ENCODE measurements at places on chromosomes 12 and 14. TPM values are rescaled to one million over a fixed set of nuclear protein-coding genes. Genes with fewer than 3 reads are reported as not detected.

DNA sequence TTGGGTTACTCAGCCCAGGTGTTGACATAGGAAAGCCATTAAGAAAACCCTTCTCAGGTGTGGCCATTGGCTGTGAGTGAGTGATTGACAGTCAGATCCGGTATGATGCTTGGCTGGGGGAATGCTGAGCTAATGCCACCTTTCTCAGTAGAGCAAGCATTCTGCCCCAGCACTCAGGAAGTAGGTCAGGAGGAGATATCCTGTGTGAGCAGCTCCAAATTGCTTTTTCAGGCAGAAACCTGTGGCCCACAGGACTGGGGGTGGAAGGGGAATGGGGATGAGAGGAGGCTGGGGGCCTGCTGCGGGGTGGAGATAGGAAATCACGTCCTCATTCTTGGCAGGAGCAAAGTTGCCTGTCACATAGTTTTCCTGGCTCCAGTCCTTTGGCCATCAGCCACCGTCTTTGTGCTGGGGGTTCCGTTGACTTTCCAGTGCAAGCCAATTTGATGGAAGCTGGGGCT lies 55.7 kb downstream of the NINJ2 start:
- no peak for DNase-seq
- peaks cover 24% of the 10 kb centered on the region for H3K4me1 ChIP-seq
- no peaks in the 10 kb centered on the region for H3K36me3 ChIP-seq
- no peak overlapping the region for H3K27ac ChIP-seq
- H3K27me3 ChIP-seq, result no peaks in the 10 kb centered on the region
- H3K4me3 ChIP-seq, result no peak overlapping the region

DNA sequence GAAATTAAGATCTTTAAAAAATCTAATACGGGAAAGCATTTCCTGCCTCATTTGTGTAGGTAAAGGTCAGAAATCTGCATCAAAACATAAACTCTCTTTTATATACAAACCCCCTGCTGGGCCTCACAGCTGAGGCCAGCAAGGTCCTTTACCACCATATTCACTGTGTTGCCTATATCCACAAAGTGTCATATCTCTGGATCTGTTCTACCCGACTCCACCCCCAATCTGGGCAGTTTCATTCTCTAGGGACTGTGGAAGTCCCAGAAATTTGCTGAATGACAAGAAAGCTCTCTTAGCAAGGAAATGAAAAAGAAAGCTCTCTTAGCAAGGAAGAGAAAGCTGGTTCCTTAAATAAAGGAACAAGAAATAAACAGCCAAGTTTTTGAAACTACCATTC lies 301.7 kb downstream of the KCNH5 start:
- H3K27me3 ChIP-seq, result no peaks in the 10 kb centered on the region
- DNase-seq, result no peak
- no peak overlapping the region for H3K4me3 ChIP-seq
- no peaks in the 10 kb centered on the region for H3K4me1 ChIP-seq
- no peaks in the 10 kb centered on the region for H3K36me3 ChIP-seq

GRCh38 chr12:22494319-22494718 lies 50.0 kb downstream of the C2CD5 start:
- H3K4me1 ChIP-seq, result no peaks in the 10 kb centered on the region
- H3K36me3 ChIP-seq, result peaks cover 31% of the 10 kb centered on the region
- no peak for DNase-seq
- H3K4me3 ChIP-seq, result no peak overlapping the region
- H3K27ac ChIP-seq, result no peak overlapping the region

DNA sequence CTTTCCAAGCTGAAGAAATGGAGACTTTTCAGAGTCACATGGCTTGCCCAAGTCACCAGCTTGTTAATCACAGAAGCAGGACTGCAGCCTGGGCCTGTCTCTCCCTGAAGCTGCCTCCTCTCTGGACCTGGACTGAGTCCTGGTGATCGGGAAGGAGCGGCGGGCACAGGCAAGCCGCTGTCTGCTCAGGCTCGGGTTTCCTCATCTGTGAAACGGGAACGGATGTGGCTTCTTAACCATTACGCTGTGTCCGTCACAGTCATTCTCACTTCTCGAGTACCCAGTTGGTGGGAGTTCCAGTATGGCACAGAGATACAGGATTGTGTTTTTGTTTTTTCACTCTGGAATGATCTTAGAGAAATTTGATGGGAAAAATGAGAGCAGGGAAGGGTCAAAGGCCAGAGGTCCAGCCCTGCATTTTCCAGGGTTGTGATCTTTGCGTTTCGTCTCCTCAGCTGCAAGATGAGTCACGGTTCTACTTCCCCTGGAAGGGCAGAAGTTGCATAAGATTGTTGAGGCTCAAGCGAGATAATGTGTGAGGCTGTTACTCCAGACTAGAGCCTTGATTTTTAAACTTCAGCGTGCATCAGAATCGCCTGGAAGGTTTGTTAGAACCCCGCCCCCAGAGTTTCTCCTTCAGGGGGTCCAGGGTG lies 7.6 kb upstream of the LRTM2 start:
- DNase-seq, result no peak
- H3K4me1 ChIP-seq, result peaks cover 6% of the 10 kb centered on the region
- H3K4me3 ChIP-seq, result no peak overlapping the region
- H3K27ac ChIP-seq, result peak overlapping the region; percentile 70

- H3K27ac ChIP-seq, result peak overlapping the region; percentile 94
- peaks cover 19% of the 10 kb centered on the region for H3K36me3 ChIP-seq
- H3K4me3 ChIP-seq, result peak overlapping the region; percentile 87
Observed at GRCh38 chr12:133038118-133038709, 905 bp downstream of the ZNF84 start.

DNA sequence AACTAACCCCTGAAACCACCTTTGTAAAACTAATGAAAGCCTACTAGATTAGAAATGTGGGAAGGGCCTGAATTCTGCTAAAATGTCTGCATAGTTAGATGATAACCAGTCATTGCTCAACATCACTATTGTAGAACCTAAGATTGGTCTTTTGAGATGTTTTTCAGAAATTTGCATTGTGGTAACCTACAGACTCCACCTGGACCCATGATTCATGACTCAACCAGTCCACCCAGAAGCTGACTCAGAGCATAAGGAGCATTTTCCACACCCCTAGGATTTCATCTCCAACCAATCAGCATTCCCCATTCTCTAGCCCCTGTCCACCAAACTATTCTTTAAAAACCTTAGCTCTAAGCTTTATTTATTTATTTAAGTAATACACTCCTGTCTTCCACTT lies 30.4 kb upstream of the CHGA start:
- DNase-seq, result no peak
- no peak overlapping the region for H3K27ac ChIP-seq
- no peaks in the 10 kb centered on the region for H3K4me1 ChIP-seq
- no peaks in the 10 kb centered on the region for H3K27me3 ChIP-seq
- H3K4me3 ChIP-seq, result no peak overlapping the region
- no peaks in the 10 kb centered on the region for H3K36me3 ChIP-seq

IL22 gene
- total RNA-seq, result not detected

ZC3H14 gene
- 63.4 TPM for total RNA-seq

TAS2R8 gene
- not detected for total RNA-seq

CMKLR1 gene
- 29.1 TPM for total RNA-seq
